HepG2 (cell line): ENCODE measurements at places on chromosomes 6 and 20. TPM values are rescaled to one million over a fixed set of nuclear protein-coding genes. Genes with fewer than 3 reads are reported as not detected.
A peak's percentile ranks its signal among the peaks of the same experiment; 100 is the strongest.

- no peak overlapping the region for H3K27ac ChIP-seq
- no peaks in the 10 kb centered on the region for H3K36me3 ChIP-seq
- H3K4me1 ChIP-seq, result no peaks in the 10 kb centered on the region
- H3K27me3 ChIP-seq, result no peaks in the 10 kb centered on the region
- no peak for DNase-seq
- no peak overlapping the region for H3K4me3 ChIP-seq
These were observed 196.7 kb upstream of the KCNQ5 start for GRCh38 chr6:72425003-72425681.

DNA sequence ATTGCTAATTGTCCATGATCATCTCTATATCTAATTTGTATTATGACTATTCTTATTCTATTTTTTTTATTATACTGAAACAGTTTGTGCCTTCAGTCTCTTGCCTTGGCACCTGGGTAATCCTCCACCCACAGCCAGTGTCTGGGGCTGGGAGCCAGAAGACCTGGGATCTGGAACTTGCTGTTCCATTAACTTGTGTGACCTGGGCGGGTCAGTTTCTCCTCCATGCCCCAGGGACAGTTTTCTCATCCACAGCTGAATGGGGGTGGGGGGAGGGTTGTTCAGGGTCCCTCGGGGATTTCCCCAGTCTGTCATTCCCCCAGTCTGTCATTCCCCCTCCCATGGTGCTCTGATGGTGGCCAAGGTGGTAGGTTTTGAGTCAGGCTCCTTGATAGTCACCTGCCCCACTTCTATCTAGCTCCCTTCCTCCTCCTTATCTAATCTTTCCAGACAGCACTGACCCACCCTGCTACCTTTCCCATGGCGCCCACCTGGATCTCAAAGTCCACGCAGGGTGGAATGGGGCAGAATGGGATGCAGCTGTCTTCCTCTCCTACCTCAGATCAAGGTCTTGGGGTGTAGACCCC, 10.9 kb downstream of the ITPR3 start:
- no peak overlapping the region for H3K27ac ChIP-seq
- H3K36me3 ChIP-seq, result no peaks in the 10 kb centered on the region
- H3K4me3 ChIP-seq, result no peak overlapping the region

- H3K4me1 ChIP-seq, result no peaks in the 10 kb centered on the region
- no peak for DNase-seq
- no peak overlapping the region for H3K4me3 ChIP-seq
- H3K36me3 ChIP-seq, result no peaks in the 10 kb centered on the region
- H3K27me3 ChIP-seq, result peaks cover 28% of the 10 kb centered on the region; the same call in 2 of the 3 replicates
These were observed 58.9 kb downstream of the CDH4 start for GRCh38 chr20:61310954-61311353.

Gene TSHZ2
- polyA plus RNA-seq, result 0.01 and 0.13 TPM in 2 replicates

GRCh38 chr6:43034190-43034525, 12.7 kb downstream of the RRP36 start:
- no peaks in the 10 kb centered on the region for H3K27me3 ChIP-seq
- peaks cover 55% of the 10 kb centered on the region for H3K36me3 ChIP-seq
- H3K4me3 ChIP-seq, result no peak overlapping the region
- DNase-seq, result no peak
- H3K4me1 ChIP-seq, result peaks cover 12% of the 10 kb centered on the region

DNA sequence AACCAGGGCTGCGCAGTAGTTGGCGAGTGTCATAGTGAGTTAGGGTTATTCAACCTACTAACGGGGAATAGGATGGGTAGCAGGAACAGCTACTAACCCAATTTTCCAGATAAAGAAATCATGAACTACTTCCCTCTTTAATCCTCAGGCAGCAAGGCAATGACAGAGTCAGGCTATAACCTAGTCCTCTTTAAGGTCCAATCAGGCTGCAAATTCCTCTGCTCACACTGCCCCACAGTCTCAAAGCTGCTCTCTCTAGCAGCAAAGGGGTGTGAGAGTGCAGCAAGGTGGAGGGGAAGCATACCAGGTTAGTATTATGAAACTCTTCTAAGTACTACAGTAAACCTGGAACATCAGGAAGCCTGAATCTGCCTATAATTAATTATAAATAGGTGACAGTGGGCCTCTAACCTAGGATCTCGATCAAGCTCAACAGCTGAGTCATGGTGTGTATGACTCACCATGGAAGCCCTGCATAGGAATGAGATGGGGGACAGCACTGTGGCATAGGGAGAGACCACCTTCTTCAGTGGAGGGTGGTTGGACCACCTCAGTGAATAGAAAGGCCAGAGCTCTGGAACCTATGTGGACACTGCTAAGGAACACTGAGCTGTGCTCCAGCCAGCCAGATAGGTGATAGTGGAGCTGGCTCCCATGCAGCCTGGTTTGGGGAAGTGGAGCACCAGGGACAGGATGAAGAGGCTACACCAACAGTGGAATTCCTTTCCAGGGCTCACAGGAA, 7.9 kb downstream of the PEX6 start:
- DNase-seq, result peak; percentile 32
- H3K27ac ChIP-seq, result peak overlapping the region; percentile 30
- H3K4me1 ChIP-seq, result peaks cover 39% of the 10 kb centered on the region
- no peaks in the 10 kb centered on the region for H3K36me3 ChIP-seq
- H3K27me3 ChIP-seq, result no peaks in the 10 kb centered on the region

Gene SDHAF4
- polyA plus RNA-seq, result 9.5 and 10.8 TPM in 2 replicates

DNA sequence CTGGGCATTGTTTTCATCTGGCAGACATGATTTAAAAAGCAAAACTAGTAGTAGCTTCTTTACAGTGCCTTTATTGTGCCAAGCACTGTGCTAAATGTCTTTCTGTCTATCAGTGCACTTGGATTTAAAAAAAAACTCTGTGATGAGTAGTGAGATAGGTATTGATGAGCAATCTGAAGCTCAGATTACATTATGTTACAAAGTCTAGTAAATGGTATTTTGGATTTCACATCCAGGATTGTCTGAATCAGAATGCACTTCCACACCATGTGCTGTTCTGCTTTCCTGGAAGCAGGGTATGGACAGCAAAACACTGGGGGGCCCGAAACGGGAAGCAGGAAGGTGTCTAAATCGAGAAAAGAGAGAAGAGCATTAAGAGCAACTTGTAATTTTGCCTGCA, 103.4 kb upstream of the CCN2 start:
- no peak overlapping the region for H3K27ac ChIP-seq
- H3K4me3 ChIP-seq, result no peak overlapping the region
- no peak for DNase-seq
- H3K27me3 ChIP-seq, result no peaks in the 10 kb centered on the region
- H3K36me3 ChIP-seq, result no peaks in the 10 kb centered on the region

DNA sequence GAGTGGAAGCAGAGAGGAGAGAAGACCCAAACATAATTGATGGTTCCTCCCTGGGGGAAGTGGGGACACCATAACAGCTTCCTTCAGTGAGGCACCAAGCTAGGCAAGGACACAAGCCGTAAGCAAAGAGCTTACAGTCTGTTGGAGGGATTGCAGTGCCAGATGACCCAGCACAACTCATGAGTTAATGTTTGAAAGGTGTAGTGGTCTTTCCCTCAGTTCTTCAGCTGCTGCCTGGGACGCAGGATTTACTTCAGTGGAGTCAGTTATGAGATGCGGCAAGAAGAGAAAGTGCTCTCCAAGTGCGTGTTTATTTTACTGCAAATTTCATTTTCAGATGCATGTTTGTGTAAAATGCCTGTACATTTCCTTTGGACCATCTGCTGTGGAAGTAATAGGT, 38.7 kb upstream of the SLC17A4 start:
- H3K4me1 ChIP-seq, result peaks cover 38% of the 10 kb centered on the region
- H3K27me3 ChIP-seq, result no peaks in the 10 kb centered on the region
- DNase-seq, result peak; percentile 47
- H3K27ac ChIP-seq, result no peak overlapping the region
- H3K36me3 ChIP-seq, result no peaks in the 10 kb centered on the region

DNA sequence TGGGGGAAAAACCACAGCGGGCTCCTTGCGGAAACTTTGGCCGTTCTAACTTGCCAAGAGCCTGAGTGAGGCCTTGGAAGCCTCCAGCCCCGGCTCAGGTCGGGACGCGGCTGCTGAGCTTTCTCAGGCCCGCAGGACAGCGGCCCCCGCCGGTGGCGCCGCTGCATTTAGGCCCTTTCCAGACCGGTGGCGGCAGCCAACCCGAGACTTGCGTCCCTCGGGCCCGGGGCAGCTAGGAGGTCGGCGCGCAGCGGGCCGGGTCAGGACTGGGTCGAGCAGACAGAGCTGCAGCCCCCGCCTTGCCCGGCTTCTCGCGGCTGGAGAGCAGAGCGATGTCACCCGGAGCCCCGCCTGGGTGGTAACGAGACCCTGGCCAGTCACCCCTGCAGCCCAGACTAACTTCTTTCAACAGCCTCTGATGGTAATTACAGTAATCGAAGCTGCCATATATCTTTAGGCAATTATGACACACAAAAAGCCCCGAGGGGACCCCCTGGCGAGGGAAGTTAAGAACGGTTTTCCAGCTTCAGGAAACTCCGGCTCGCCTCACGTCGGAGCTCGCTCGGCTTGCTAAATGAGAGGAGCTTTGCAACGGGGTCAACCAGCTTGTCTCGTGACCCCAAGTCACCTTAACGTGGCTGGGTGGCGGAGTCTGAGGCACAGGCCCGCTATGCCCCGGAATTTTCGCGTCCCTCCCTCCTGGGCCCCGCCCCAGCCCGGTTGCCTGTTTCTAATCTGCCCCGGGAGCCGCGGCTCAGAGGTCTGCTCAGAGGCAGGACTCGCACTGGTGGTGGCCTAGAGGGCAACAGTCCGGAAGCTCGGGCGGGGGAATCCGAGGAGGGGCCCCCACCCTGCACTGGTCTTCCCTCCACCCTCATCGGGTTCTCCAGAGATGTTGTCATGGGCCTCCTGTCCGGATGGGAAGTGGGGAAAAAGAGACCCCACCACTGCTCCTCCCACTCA, 3.0 kb downstream of the NR2E1 start:
- peaks cover 6% of the 10 kb centered on the region for H3K27me3 ChIP-seq
- no peaks in the 10 kb centered on the region for H3K36me3 ChIP-seq
- H3K4me3 ChIP-seq, result no peak overlapping the region
- peaks cover 19% of the 10 kb centered on the region for H3K4me1 ChIP-seq
- peak; percentile 12 for DNase-seq
- no peak overlapping the region for H3K27ac ChIP-seq

DNA sequence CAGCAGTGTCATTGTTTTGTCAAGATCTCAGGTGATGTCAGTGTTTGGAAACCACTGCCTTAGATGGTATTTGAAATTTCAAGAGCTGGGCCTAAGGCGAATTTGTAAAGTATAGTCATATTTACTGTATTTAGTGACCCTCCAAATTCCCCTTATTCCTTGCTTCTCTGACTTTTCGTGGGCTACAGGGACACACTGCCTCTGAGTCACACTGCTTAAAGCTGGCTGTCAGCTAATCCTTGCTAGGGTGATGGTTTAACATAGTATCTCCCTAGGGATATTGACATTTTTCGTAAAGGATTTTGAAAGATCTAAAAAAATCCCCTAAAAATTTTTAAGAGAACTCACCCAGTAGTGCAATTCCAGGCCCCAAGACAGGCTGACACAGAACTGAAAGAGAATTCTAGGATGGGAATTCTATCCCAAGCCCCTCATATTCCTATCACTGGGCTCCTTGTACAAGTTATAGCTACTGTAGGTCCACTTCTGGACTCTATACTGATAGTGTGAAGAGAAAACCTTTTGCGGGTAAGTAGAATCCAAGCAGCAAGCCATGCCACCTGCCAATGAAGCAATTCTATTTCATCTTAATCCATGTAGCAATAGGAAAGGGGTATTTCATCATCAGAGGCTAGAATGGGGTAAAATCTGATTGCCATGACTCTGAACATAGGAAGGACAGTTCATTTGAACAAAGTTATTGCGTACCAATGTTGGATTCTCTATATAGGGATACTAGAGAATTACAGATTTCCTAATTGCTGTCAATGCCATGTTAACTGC, 4.3 kb downstream of the BMP6 start:
- DNase-seq, result no peak
- no peaks in the 10 kb centered on the region for H3K36me3 ChIP-seq
- H3K27ac ChIP-seq, result no peak overlapping the region
- peaks cover 48% of the 10 kb centered on the region for H3K4me1 ChIP-seq
- H3K4me3 ChIP-seq, result no peak overlapping the region

GRCh38 chr6:33761922-33762629, 15.4 kb upstream of the IP6K3 start:
- peaks cover 7% of the 10 kb centered on the region; the same call in 1 of the 2 replicates for H3K27me3 ChIP-seq
- peak overlapping the region; percentile 39 for H3K27ac ChIP-seq
- DNase-seq, result peak; percentile 87
- no peaks in the 10 kb centered on the region for H3K36me3 ChIP-seq
- no peak overlapping the region for H3K4me3 ChIP-seq

Gene GJA1
- polyA plus RNA-seq, result 0.03 TPM in 1 of 2 replicates, not detected in the other

Gene LY6G6D
- polyA plus RNA-seq, result not detected in 2 replicates

GRCh38 chr20:23151885-23152284, 65.8 kb upstream of the CD93 start:
- no peak for DNase-seq
- H3K4me3 ChIP-seq, result no peak overlapping the region
- no peak overlapping the region for H3K27ac ChIP-seq

GRCh38 chr6:111761783-111762312, 111.4 kb downstream of the FYN start:
- no peak overlapping the region for H3K4me3 ChIP-seq
- H3K27ac ChIP-seq, result no peak overlapping the region
- no peak for DNase-seq
- no peaks in the 10 kb centered on the region for H3K4me1 ChIP-seq

Gene IL17F
- not detected in 2 replicates for polyA plus RNA-seq

DNA sequence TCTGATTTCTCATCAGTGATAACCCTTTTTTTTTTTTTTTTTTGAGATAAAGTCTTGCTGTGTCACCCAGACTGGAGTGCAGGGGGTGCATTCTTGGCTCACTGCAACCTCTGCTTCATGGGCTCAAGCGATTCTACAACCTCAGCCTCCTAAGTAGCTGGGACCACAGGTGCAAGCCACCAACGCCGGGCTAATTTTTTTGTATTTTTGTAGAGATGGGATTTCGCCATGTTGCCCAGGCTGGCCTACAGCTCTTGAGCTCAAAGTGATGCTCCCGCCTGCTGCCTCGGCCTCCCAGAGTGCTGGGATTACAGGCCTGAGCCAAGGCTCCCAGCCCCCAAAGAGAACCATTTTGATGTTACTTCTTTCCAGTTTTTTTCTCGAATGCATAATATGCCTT, 2.2 kb downstream of the FABP7 start:
- no peaks in the 10 kb centered on the region for H3K36me3 ChIP-seq
- H3K4me3 ChIP-seq, result no peak overlapping the region
- no peaks in the 10 kb centered on the region for H3K4me1 ChIP-seq

DNA sequence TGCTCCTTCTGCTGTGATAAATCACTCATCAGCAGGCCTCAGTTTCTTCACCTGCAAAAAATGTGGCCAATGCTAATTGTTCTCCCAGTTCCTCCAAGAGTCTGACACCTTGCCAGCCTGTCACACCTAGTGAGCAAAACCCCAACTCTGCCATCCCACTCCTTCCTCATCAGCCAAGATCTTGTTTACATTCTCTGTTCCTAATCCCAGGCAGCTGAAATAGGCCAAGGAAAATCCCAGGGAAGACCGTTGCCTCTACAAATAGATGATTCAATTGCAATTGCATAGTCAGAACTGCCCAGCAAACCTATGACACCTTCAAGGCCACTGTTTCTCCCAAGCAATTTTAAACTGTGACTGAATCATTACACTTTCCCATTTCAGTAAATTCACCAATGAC, 78.7 kb downstream of the GMDS start:
- H3K4me3 ChIP-seq, result no peak overlapping the region
- DNase-seq, result no peak
- H3K4me1 ChIP-seq, result peaks cover 70% of the 10 kb centered on the region
- no peaks in the 10 kb centered on the region for H3K27me3 ChIP-seq
- H3K36me3 ChIP-seq, result 0 out of 2 replicates have a peak, but pooled peaks cover 1% of the 10 kb centered on the region
